ENCODE measurements at places on chromosomes 13 and 19.

- no peak for DNase-seq
Measured at GRCh38 chr19:38843175-38843758, 6.5 kb downstream of the HNRNPL start.

- no peak for DNase-seq
Measured at GRCh38 chr19:34131100-34131499, 41.2 kb upstream of the LSM14A start.

GRCh38 chr19:10887616-10888367, 16.4 kb downstream of the CARM1 start:
- DNase-seq: no peak

DNA sequence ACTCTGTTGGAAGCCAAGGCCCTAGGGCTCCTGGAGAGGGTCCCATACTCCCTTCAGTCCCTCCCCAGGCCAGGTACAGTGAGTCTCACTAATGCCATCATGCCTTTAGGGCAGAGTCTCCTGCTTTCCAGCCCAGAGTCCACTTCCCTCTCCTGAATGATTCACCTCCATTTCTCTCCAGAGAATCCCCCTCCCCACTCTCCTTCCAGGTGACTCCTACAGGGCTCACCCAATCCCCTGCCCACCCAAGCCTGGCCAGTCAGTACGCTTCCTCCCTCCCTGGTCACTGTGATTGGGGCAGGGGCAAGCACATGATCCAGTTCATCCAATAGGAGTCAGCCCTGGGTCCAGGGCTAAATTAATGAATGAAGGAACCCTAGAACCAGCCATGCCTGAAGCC, 35.0 kb upstream of the PNMA8B start:
- no peak for DNase-seq

- DNase-seq: no peak
Measured at GRCh38 chr13:71118779-71119364, 748.1 kb downstream of the DACH1 start.

- DNase-seq: no peak
Measured at GRCh38 chr13:45219938-45220375, 19.1 kb upstream of the KCTD4 start.

GRCh38 chr19:10269333-10270179, 1.4 kb upstream of the ICAM1 start:
- DNase-seq: peak; percentile 57

GRCh38 chr13:102718746-102719145, 23.9 kb upstream of the METTL21C start:
- no peak for DNase-seq

DNA sequence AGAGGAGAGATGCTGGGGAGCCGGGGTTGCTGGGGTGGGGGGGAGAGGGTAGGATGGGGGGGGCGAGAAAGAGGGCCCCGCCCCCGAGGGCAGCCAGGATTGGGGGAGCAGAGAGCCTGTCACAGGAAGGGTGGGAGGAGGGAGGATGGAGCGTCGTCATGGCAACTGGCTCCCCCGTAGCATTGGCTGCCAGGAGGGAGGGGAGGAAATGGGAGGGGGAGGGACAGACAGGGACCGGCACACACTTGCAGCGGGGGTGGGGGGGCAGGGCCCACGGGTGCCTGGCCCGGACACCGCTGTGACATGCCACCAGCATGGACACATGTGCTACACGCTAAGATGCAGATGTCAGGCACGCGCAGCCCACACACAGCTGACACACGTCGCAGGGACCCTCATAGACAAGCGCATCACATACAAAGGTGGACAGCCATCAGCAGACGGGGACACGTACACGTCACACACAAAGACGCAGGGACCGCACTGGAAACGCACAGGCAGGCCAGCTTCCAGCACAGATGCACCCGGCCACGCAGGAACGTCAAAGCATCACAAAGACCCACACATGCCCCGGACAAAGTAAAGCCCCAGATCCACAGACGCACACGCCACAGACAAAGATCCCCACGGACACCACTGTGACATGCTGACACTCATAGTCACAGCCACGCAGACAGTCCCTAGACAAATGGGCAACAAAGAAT, at the start of gene LMTK3:
TSS of gene LMTK3 (minus strand) at position 36 of the 704 bp plus-strand sequence. CDS start 259 bp downstream, outside the sequence.
- DNase-seq: peak; percentile 88

DNA sequence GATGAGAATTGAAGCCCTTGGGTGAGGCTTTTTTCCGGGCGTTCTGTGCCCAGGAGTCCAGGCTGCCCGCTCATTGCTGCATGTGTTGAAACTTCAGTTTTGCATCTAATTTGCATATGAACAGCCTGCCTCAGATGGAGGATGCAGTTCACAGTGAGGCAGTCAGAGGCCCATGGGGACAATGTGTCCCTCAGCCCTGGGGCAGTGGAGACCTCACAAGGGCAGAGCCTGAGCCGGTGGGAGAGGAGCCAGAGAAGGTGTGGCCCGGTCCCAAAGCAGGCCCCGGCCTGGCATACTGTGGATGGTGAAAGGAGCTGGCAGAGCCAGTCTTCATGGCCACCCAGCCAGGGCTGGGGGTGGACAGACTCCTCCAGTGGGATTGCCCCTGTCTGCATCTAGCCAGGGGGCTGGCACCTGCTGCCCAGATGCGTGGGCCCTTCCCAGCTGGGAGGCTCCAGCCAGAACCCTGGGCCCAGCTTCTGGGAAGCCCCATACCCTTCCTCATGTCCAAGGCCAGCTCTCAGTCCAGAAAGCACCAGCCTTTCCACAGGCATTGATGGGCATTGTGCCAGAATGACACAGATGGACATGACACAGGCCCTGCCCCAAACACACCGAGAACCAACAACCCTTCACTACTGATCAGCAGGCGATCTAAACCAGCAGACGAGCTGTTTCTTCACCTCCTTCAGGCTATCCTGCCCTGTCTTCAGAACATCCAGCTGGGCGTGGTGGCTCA, 32.9 kb upstream of the KCTD15 start:
- no peak for DNase-seq

Data from nucleus accumbens (tissue), 56 donors.